ENCODE measurements at places on chromosomes 12 and 14.

DNA sequence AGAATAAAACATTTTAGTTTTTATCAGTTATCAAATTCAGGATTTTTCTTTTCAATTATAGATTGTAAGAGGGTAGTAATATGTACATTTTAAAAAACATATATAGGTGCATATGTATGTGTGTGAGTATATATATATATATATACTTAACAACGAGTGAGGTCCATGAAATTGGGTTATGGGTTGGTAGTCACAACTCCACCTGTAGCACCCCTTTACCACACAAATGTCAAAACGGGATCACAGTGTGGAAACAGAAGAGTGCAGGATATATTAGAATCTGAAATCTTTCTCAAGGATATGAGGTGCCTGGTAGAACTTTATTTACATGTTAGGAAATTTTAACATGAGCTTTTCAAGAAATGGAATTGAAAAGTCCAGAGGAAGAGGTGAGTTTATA lies 31.3 kb downstream of the MIA2 start:
- DNase-seq: no peak

GRCh38 chr12:7693793-7694192 lies 1.8 kb downstream of the GDF3 start:
- peak; percentile 35 for DNase-seq

- DNase-seq: no peak
Observed at GRCh38 chr14:103882503-103883262, 35.3 kb upstream of the PPP1R13B start.

DNA sequence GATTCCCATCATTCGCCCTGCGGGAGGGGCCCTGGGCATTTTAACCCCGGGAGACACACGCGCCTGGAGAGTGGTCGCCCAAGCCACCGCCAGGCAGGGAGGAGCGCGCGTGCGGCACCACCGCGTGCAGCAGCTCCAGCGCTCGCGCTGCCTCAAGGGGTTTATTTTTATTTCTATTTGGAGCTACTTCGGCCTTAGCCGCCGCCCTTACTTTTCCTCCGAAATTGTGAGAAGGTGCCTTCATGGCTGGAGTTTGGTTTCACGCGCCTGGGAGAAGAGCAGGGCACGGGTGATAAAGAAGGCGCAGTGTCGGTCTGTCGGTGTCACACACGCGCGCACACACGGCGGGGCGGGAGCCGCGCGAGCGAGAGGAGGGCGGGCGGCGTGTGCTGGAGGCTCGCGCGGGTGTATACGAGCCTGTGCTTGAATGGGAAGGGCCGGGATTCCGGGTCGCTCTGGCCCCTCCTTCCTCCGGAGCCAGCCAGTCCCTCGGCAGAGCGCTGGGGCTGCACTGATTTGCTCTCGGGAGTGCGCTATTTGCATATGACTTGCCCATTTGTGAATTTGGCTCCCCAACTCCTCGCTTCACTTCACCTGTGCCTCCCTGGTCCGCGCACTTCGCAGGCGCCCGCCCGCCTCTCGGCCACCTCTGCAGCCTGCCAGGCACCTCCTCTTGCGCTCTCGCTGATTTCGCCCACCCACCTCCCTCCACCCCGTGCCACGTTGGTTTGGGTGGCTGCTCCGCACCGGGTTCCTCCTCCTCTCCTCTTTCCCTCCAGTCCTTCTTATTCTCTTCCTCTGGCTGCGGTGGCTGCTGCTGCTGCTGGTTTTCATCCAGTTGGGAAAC lies 932.3 kb downstream of the DIO2 start:
- no peak for DNase-seq

DNA sequence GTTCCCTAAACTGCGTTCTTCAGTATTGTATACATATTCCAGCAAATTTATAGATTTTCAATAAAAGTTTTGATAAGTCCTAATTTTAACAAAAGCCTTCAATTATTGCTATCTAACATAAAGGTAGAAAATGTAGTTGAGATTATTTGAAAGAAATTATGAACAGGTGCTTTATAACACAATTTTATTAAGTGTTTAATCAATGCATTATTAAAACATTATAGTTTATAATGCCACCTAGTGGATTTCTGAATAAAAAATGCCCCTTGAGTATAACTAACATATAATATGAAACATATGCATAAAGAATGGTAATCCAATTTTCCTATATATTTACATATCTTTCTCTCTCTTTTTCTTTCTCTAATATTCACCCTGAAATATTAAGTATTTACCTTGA lies 515.3 kb downstream of the SLC6A15 start:
- peak; percentile 1 for DNase-seq

DNA sequence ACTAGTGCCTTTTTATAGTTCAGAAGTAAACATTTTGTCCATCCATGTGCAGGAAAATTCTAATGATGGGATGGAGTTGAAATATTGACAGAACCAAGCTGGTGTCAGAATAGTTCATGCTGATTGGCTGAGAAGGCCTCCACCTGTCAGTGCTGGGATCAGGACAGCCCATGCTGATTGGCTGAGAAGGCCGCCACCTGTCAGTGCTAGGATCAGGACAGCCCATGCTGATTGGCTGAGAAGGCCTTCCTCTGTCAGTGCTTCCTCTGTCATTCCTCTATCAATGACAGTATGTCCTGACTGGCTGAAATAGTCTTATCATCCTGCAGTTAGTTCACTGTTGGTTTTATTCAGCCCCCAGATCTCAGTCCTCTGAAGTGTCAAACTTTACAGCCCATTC lies 95.7 kb downstream of the PPP2R5C start:
- no peak for DNase-seq

- DNase-seq: no peak
Observed at GRCh38 chr14:63671987-63672386, 30.3 kb upstream of the WDR89 start.

GRCh38 chr12:26848156-26848825 lies 15.3 kb upstream of the ITPR2 start:
- no peak for DNase-seq

- DNase-seq: no peak
Observed at GRCh38 chr12:84919271-84919670, 6.7 kb upstream of the SLC6A15 start.

DNA sequence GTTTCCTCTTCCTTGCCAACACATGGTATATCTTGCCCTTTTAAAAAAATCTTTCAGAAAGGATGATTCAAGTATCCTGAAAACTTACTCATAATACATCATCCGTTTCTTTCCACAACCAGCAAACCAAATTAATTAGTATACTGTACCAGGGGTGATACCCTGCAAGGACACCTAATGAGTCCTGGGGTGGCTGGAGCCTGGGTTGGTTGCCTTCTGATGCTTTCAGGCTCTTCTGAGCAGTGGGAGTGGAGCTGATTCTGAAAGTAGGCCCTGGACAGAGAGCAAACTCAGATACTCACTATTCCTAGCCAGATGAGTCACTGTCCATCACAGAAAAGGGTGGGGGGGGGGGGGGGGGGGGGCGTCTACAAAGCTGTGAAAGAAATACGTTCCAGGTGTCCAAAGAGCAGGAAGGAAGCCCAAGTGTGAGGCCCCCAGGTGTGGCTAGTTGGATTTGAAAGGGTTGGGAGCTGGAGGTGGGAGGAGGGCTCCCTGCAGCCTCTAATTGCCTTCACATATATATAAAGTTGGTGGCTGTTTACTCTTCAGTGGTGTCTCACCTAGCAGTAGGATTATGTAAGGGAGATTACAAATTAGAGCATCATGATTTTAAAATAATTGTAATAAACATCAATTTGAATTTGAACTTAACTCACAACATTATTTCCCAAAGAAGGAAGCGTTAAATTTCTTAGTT lies 36.5 kb downstream of the FBXO33 start:
- no peak for DNase-seq

DNA sequence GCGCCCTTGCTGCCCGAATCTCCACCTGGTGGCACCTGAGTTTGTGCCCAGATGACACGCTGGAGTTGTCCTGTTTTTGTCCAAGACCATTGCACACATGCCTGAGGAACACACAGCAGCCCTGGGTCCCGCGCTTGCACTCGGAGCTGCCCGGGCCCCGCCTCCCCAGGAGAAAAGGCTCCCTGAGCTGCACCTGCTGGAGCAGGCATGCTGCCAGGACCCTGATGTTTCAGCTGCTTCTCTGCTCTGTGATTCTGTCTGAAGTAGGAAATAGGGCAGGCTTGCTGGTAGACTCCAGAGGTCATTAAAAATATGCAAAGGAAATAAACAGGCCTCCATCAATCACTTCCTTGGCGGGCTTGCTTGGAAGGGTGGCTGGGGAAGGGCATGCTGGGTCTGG lies 271.6 kb downstream of the CACNA1C start:
- DNase-seq: no peak

GRCh38 chr12:65946821-65947220 lies 122.5 kb downstream of the HMGA2 start:
- DNase-seq: no peak

DNA sequence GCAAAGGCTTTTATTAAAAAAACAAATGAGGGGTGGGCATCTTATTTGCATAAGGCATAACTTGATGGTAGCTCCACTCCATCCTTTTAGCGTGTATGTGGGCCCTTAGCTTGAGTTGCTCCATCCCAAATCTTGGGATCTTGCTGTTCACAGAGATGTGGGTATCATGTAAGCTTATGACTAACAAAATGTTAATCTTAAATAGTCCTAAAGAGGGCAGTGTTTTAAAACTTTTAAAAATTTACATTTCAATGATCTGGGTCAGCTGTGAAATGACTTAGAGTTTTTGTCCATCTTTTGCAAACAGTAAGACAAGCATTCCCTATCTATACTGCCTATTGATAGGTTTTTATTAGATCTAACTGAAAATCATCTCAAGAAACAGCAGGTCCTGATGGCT lies 86.0 kb downstream of the SLCO1A2 start:
- DNase-seq: peak; percentile 50

- no peak for DNase-seq
Observed at GRCh38 chr12:2251526-2252209, 198.9 kb downstream of the CACNA1C start.

- no peak for DNase-seq
Observed at GRCh38 chr14:22105624-22106006, 432.0 kb upstream of the OR4E1 start.

DNA sequence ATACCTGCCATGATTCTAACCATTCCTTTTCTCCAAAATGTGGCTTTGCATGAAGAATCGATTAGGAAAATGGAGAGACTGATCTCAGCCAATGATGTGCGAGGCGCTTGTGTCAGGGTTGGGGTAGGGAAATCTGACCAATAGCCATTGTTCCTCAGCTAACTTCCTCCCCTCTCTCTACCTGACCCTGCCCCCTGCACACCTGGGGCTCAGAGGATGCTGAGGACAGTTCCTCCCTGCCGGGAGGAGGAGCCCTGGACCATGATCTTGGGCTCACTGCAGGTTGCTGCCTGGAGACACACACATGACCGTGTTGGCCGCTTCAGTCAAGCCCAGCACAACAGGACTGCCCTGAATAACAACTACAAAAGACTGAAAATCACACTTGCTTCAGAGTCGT lies 119.8 kb upstream of the SFSWAP start:
- DNase-seq: no peak

GRCh38 chr14:55481769-55482168 lies 41.4 kb upstream of the TBPL2 start:
- DNase-seq: no peak

DNA sequence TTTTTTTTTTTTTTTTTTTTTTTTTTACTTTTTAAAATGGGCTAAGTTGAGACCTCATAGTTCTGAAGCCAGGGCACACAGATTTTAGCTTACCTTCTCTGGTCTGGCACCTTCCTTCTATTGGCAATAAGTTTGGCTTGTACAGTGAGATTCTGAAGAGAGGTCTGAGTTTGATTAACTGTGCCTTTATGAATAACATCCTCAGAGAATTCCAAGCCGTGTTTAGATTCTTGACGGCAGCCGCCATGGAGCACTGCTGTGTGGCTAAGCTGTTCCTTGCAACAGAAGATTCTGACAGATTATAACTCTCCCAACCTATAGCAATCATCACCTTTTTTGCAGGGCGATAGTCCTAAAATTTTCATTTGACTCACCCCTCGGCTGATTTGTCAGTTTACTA lies 354.9 kb upstream of the FAR2 start:
- DNase-seq: no peak

Measured in AML-193 (cell line).